SHP77 treated with DMSO at 0.1 percent for 48 hours (cell line): ENCODE measurements at places on chromosomes 6 and 20.

GRCh38 chr6:99746261-99746895 is 139.7 kb downstream of the PRDM13 start:
- peak; percentile 39 for DNase-seq

GRCh38 chr6:15475261-15475660 is 187.6 kb downstream of the DTNBP1 start:
- no peak for DNase-seq

- DNase-seq: no peak
These were observed 60.6 kb downstream of the SMOC2 start for GRCh38 chr6:168501561-168501960.

DNA sequence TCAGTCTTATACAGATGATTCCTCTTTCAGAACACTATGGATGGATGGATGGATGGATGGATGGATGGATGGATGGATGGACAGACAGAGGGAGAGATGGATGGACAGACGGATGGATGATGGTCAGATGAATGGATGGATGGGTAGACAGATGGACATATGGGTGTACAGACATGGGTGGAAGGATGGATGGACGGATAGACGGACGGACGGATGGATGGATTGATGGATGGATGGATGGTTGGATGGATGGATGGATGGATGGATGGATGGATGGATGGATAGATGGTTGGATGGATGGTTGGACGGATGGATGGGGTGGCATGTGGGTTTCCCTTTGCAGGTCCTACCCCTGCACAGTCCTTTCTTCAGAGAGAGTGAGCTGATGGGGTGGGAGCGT is 320.7 kb downstream of the CDH4 start:
- DNase-seq: no peak

- no peak for DNase-seq
These were observed 47.5 kb downstream of the PDYN start for GRCh38 chr20:1946442-1946761.

- DNase-seq: no peak
These were observed 1.2 kb upstream of the C6orf62 start for GRCh38 chr6:24720131-24720603.

- no peak for DNase-seq
These were observed 5.6 kb downstream of the EEF1A1 start for GRCh38 chr6:73515204-73515655.

DNA sequence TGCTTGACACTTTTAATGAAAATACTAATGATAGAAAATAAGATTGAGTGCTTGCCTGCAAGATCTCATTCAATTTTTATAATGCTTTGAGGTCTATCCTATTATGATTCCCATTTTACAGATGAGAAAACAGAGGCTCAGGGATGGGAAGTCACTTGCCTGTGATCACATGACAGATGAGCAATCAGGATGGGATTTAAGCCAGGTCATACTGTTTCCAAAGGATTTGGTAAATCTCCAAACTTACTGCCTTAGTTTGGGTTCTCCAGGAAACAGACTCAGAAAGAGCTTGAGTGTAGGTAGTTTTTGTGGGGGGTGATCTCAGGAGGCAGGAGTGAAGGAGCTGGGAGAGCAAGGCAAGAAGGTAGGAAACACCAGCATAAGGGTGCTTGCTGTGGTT is 456.3 kb downstream of the MAFB start:
- no peak for DNase-seq

DNA sequence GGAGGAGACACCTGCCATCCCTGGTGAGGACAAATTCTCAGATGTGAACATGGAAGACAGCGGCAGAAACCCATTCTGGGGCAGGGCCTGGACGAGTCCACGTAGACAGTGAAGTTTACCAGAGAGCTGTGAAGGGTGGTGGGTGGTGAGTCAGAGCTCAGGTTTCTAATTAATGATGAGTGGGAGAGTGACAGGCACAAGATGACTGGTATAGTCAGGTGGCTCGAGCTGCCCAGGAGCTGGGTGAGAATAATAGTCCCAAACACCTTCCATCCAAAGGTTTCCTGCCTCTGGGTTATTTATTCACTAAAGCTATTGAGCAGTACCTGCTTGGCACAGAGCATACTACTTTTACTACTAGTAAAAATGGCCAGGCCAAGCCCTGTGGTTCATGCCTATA is 6.0 kb downstream of the TLDC2 start:
- DNase-seq: no peak

DNA sequence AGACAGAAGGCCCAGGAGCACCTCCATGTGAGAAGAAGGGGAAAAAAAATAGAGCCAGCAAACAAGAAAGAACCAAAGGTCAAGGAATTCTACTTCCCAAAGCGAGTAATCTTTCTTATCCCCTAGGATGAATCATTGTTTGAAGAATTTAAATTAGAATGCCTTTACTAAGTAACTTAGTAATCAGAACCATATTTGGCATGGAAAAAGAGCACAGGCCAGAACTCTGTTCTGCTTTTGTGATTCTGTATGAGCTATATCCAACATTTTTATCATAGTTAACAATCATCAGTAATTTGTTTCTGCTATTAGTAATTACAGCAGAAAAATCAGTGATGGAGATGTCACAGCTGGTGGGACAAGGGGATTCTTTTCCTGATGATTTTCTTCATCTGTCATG is 228.8 kb upstream of the FAM83B start:
- DNase-seq: no peak

GRCh38 chr20:10180651-10181235 is 37.9 kb upstream of the SNAP25 start:
- DNase-seq: no peak

- no peak for DNase-seq
These were observed 15.6 kb downstream of the CHRNA4 start for GRCh38 chr20:63345328-63346100.

- no peak for DNase-seq
These were observed 4.1 kb upstream of the LY86 start for GRCh38 chr6:6584310-6585002.
